ENCODE measurements at places on chromosomes 11 and 22.

DNA sequence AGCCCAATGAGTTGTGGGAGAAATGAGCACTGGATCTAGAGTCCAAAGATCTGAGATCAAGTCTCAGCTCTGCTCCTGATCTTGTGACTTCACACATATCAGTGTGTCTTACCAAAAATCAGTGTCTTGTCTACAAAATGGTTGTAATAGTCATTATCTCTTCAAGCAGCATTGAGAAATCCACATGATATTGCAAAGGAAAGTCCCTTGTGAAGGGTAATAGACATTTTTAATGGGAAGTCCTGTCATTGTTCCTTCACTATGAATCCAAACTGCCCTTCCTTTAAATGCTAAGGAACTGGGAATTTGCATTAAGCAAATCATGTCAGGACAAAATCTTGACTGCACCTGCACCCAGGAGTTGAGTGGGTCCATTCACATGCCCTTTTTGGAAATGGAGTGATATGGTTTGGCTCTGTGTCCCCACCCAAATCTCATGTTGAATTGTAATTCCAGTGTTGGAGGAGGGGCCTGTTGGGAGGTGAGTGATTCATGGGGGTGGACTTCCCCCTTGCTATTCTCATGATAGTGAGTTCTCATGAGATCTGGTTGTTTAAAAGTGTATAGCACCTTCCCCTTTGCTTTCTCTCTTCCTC lies 51.1 kb downstream of the COMMD9 start:
- H3K4me3 ChIP-seq = no peak overlapping the region
- H3K27ac ChIP-seq = no peak overlapping the region
- H3K4me1 ChIP-seq = no peaks in the 10 kb centered on the region
- DNase-seq = no peak

DNA sequence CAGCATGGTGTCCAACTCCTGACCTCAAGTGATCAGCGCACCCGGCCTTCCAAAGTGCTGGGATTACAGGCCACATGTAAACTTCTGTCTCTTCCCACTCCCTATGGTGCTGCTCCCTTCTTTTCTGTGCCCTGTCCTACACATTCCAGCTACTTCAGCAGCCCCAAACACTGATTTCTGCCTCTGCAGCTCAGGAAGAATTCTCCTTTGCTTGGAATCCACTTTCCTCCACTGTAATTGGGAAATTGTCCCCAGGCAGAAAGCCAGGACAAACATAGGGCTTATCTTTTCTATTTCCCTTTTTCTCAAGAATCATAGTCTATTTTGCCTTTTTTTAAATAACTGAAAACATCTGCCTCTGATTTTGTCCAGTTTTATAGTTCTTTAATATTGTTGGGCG lies 21.3 kb upstream of the DRG1 start:
- DNase-seq = no peak
- H3K27me3 ChIP-seq = peaks cover 2% of the 10 kb centered on the region
- peaks cover 7% of the 10 kb centered on the region for H3K4me1 ChIP-seq
- H3K36me3 ChIP-seq = no peaks in the 10 kb centered on the region
- H3K27ac ChIP-seq = no peak overlapping the region
- H3K4me3 ChIP-seq = no peak overlapping the region

DNA sequence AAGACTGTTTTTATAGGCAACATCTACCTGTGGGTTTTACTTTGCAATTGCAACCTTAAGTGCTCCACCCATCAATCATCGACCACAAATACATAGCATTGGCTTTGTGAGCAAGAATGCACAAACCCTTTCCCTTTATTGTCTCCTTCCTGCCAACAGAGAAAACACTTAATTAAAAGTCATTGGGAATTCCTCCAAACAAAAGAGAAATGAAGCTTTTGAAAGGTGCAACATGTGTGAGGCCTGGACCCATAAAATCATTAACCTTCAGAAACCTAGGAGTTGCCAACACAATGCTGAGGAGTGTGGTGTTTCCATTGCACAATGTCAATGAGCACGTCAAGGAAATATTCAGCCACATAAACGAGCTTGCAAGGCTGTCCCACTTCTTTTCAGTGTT lies 223.2 kb downstream of the BLID start:
- no peak for DNase-seq
- H3K4me1 ChIP-seq = no peaks in the 10 kb centered on the region
- no peak overlapping the region for H3K27ac ChIP-seq
- no peaks in the 10 kb centered on the region for H3K36me3 ChIP-seq
- no peak overlapping the region for H3K4me3 ChIP-seq
- no peaks in the 10 kb centered on the region for H3K27me3 ChIP-seq

GRCh38 chr11:77436969-77437368 lies 36.9 kb downstream of the PAK1 start:
- DNase-seq = no peak
- H3K27ac ChIP-seq = no peak overlapping the region
- peaks cover 13% of the 10 kb centered on the region for H3K27me3 ChIP-seq

DNA sequence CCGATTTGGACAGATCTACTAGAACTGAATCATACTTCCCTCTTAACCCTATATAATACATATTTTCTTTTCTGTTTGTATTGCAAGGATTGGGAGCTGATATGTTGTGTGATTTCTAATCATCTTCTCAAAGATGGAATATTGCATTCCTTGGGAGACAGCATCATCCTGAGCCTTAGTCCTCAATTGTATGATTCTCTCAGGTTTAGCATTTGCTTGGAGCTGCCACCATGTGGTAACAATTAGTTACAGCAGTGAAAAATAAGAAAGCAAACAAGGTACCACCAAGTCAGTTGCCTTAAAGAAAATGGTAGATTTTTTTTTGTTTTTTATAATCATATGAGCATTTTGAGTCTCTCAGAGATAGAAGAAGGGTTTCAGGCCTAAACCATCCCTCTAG lies 11.9 kb downstream of the SNX19 start:
- peaks cover 74% of the 10 kb centered on the region for H3K36me3 ChIP-seq
- no peak overlapping the region for H3K4me3 ChIP-seq
- no peaks in the 10 kb centered on the region for H3K27me3 ChIP-seq
- no peak for DNase-seq
- no peak overlapping the region for H3K27ac ChIP-seq

DNA sequence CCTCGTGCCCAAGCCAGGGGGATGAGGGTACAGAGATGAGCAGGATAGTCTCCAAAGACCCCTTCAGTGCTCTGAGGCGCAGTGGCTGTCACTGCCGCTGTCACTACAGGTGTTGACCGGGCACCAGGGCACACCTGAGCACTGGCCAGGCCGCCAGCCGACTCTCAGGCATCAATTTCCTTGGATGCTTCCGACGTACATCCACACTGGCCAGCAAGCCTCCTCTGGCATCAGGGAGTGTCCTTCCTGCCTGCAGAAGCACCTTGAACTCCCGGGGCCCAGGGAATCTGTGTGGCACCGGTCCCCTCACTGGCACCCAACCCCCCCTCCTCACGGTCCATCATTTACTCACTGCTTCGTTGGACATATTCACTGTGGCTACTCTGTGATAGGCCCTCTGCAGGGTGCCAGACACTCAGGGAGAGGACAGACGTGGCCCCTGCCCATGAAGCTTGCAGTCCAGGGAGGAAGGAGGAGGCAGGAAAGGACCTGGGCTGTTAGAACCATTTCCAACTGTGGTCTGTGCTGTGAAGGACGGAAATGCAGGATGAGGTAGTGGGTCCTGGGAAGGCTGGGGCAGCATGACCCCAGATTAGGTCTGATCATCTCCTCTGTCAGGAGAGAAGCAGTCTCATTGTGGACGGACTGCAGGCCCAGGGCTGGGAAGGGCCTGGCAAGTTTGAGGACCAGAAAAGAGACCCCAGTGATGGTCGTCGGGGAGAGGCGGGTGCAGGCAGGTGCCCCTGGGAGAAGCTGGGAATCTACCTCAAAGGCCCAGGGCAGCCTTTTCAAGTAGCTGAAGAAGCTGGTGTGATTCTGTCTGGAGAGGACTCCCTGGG lies 46.3 kb upstream of the ANO1 start:
- no peaks in the 10 kb centered on the region for H3K4me1 ChIP-seq
- no peak overlapping the region for H3K27ac ChIP-seq
- H3K4me3 ChIP-seq = no peak overlapping the region
- no peaks in the 10 kb centered on the region for H3K36me3 ChIP-seq

- no peaks in the 10 kb centered on the region for H3K4me1 ChIP-seq
- H3K4me3 ChIP-seq = no peak overlapping the region
- no peak for DNase-seq
- no peaks in the 10 kb centered on the region for H3K36me3 ChIP-seq
These were observed 30.3 kb downstream of the GNB1L start for GRCh38 chr22:19824212-19824925.

- H3K4me1 ChIP-seq = no peaks in the 10 kb centered on the region
- DNase-seq = no peak
- H3K27ac ChIP-seq = no peak overlapping the region
- no peaks in the 10 kb centered on the region for H3K36me3 ChIP-seq
These were observed 11.6 kb downstream of the IGSF22 start for GRCh38 chr11:18714443-18714780.

DNA sequence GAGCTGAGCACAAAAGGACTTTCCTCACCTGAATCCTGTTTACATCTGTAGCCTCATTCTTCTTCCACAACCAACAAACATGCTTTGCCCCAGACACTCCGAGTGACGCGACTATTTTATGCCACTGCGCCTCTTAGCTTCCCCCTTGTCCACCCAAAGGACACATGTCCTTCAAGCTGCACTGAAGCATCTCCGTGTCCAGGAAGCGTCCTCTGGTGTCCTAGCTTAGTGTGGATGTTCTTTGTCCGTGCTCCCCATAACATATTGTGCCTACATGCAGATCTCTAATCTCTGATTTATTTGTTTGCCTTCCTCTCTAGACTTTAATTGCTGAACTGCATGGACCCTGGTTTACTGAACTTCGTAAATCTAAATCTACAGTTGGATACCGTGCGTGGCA lies 20.1 kb upstream of the CECR2 start:
- no peak overlapping the region for H3K27ac ChIP-seq
- no peak for DNase-seq
- no peak overlapping the region for H3K4me3 ChIP-seq
- H3K27me3 ChIP-seq = peaks cover 14% of the 10 kb centered on the region

DNA sequence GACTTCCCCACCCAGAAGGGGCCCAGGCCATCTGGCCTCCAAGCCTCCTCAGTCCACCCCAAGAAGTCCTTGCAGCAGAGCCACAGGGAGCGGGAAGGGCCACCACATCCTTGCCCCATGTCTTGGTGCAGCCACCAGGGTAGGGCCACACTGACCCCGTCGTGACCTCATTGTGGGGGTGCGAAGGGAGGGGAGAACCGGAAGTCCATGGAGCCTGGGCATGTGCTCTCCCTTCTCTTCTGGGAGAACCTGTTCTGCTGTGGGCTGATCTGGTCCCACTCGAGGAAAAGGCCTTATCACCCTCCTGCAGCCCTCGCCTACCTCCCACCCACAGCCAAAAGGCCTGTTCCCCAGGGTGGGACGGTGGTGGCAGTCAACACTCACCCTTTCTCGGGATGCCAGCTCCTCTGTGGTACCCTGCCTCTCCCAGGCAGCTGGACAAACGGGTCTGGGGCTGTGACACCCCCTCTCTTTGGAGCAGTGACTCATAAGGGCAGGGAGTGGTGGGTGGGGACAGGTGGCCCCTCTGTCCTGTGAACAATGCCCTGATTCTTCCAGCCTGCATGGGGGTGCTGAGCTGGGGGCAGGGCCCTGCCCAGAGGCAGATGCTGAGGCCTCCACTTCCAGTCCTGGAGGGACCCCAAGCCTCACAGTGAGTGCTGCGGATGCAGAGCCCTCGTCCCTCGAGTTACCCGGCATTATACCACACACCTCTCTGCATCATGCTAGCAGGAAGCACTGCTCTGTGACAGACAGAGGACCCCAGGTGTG lies 14.6 kb upstream of the CTSD start:
- no peak overlapping the region for H3K27ac ChIP-seq
- H3K27me3 ChIP-seq = peaks cover 4% of the 10 kb centered on the region
- no peak for DNase-seq

- DNase-seq = no peak
- H3K27me3 ChIP-seq = no peaks in the 10 kb centered on the region
- H3K4me1 ChIP-seq = no peaks in the 10 kb centered on the region
- H3K4me3 ChIP-seq = no peak overlapping the region
- no peak overlapping the region for H3K27ac ChIP-seq
These were observed 189.6 kb upstream of the SYN3 start for GRCh38 chr22:33247758-33248157.

DNA sequence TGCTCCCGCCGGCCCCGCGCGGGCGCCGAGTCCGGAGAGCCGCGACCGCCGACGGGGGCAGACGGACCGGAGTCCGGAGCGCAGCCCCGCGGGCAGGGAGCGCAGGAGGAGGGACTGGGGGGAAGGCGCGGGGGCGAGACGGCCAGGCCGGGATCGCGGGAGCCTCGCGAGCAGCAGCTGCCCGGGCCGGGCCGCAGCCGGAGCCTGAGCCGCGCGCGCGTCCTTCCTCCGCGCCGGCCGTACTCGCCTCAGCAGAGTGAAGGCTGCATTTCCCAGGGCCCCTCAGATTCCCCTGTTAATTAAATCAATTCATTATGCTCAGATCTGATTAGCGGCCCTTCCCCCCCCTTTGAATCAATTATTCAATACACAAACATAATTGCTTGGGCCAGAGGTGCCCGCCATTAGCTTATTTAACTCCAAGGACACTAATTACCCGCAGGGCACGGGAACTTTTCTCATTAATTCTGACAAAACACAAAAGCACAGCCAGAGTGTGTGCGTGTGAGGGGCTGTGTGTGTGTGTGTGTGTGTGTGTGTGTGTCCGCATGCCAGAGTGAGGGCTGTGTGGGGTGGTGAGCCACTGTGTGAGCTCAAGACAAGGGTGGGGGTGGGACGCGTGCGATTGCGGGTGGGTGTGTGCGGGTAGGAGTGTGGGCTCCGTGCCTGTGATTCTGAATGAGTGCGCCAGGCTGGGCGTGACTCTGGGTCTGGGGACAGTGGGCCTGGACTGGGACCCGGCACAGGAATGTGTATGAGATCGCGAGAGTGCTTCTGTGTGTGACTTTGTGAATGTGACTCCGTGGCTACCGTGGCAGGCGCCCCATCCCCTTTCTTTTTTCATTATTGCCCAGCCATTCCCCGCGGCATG lies 5.1 kb upstream of the LMO1 start:
- no peaks in the 10 kb centered on the region for H3K36me3 ChIP-seq
- DNase-seq = no peak
- H3K27me3 ChIP-seq = peaks cover 79% of the 10 kb centered on the region
- peaks cover 6% of the 10 kb centered on the region for H3K4me1 ChIP-seq

- peak overlapping the region; percentile 68 for H3K4me3 ChIP-seq
- H3K27ac ChIP-seq = peak overlapping the region; percentile 56
- H3K27me3 ChIP-seq = peaks cover 24% of the 10 kb centered on the region
- peaks cover 9% of the 10 kb centered on the region for H3K36me3 ChIP-seq
- peaks cover 35% of the 10 kb centered on the region for H3K4me1 ChIP-seq
These were observed 1.0 kb downstream of the CBX7 start for GRCh38 chr22:39151329-39151975.

DNA sequence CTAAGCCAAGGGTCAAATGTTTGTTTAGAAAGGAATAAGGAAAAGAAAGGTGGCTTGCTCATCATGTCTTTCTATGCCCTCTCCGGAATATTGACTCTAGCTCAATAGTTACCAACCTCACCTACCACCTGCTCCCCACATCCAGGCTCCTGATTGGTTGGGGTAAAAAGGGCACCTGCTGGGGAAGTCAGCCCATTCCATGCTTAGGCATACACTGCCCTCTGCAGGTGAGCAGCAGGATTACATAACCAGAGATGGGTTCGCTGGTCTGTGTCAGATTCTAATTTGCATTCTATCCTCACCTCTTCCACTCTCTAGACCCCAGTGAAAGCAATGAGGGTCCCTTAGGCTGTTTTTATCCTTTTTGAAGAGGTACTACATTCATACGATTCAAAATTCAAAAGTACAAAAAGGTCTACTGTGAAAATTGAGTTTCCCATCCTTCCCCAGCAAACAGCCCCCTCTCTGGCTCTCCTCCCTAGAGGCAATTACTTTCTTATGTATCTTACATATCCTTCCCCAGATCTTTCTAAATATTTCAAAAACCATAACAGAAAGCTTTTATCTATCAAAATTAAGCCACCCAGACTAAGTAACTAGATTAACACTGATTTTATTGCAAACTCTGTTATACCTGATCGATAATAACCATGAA lies 98.0 kb upstream of the ASPHD2 start:
- H3K27me3 ChIP-seq = peaks cover 10% of the 10 kb centered on the region
- peak; percentile 88 for DNase-seq
- H3K27ac ChIP-seq = no peak overlapping the region
- H3K4me3 ChIP-seq = no peak overlapping the region

All from activated CD4-positive, alpha-beta T cell treated with anti-CD3 and anti-CD28 coated beads, Interleukin-2, amount 10 ng/mL, durations not matched to agents 24 days and 14 days (primary cell).